ENCODE measurements at places on chromosomes 2 and 18.

- DNase-seq, result no peak
Observed at GRCh38 chr2:48566592-48567310, 36.8 kb downstream of the STON1 start.

DNA sequence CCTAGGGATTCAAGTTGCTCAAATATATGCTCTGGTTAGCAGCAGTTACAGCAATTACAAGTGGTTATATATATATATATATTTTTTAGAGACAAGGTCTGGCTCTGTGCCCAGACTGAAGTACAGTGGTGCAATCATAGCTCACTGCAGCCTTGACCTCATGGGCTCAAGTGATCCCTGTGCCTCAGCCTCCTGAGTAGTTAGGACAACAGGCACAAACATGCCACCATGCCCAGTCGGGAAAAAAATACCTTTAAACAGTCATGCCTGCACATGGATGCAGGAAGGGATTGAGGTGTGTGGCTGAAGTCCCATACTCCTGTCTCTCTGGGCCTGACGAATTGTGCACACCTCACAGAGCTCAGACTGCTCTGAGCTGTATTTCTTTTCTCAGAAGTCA lies 19.6 kb upstream of the DNAH7 start:
- DNase-seq, result no peak

DNA sequence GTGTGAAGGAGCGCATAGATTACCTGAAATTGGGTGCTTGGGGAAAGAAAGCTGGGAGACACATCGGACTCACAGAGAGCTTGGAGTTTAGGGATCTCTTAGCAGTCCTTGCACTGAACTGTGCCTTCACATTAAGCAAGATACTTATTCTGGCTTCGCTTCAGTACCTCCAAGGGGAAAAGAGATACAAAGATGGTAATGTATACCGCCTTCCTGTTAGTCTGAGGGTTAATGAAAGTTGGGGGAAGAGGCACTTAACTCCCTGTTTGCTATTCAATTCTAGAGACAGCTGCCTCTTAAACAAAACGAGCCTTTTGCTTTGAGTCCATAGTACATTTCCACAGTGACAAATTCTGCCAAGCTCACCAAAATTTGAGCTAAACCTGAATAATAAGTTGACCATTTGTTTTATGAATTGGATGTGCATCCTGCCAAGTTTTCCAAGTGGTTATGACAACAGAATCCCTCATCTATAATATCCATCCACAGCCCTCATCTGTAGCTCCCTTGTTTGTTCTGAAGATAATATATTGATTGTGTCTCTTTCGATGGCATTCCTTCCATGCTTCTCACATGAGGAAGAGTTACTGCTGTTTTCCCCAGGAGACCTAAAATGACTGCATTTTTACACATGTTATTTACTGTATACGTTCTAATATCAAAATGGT lies 287.1 kb upstream of the ATP5MC3 start:
- DNase-seq, result no peak

DNA sequence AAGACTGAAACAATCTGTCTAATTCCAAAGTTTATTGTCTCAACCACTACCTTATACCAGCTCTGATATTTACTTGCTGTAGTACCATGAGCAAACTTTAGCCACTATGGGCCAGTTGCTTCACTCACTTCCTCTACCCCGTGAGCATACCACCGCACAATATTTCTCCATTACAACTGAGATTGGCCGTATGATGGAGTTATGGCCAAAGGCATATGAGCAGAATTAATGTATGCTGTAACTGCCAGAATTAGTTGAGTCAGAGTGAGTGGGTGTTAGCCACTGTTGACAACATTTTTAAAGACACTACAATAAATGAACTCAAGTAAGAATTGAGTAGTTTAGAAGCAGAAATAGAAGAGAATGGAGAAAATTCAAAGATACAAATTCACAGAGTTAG lies 69.7 kb downstream of the LRATD1 start:
- DNase-seq, result no peak

DNA sequence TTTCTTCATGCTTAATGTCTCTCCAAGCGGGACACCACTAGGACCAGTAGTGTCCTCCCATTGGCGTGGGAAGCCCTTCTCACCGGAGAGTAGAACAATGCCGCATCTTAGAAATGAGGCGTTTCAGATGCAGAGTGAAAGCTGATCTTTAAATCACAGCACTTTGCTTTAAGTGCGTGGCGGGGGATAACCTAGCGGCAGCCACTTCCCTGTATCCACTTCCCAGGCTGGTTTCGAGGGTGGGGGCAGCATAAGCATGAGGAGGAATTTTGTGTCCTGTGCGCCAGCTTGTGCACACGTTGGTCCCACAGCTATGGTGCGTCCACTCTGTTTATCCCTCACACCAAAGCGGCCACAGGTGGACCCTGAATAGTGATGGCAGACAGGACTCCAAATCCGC lies 63.1 kb downstream of the MBP start:
- DNase-seq, result no peak

GRCh38 chr2:112129060-112129459 lies 9.1 kb upstream of the FBLN7 start:
- DNase-seq, result no peak

Measured in T follicular helper cell (primary cell).